ENCODE measurements at places on chromosomes 7 and 10.
A peak's percentile ranks its signal among the peaks of the same experiment; 100 is the strongest.

GRCh38 chr7:6274743-6275142 is 2.3 kb upstream of the CYTH3 start:
- DNase-seq: no peak

GRCh38 chr7:144975882-144976281 is 140.0 kb upstream of the TPK1 start:
- DNase-seq: no peak

- DNase-seq: no peak
Observed at GRCh38 chr7:31028006-31028405, 24.1 kb upstream of the ADCYAP1R1 start.

- DNase-seq: no peak
Observed at GRCh38 chr10:84397735-84398144, 69.4 kb downstream of the CCSER2 start.

DNA sequence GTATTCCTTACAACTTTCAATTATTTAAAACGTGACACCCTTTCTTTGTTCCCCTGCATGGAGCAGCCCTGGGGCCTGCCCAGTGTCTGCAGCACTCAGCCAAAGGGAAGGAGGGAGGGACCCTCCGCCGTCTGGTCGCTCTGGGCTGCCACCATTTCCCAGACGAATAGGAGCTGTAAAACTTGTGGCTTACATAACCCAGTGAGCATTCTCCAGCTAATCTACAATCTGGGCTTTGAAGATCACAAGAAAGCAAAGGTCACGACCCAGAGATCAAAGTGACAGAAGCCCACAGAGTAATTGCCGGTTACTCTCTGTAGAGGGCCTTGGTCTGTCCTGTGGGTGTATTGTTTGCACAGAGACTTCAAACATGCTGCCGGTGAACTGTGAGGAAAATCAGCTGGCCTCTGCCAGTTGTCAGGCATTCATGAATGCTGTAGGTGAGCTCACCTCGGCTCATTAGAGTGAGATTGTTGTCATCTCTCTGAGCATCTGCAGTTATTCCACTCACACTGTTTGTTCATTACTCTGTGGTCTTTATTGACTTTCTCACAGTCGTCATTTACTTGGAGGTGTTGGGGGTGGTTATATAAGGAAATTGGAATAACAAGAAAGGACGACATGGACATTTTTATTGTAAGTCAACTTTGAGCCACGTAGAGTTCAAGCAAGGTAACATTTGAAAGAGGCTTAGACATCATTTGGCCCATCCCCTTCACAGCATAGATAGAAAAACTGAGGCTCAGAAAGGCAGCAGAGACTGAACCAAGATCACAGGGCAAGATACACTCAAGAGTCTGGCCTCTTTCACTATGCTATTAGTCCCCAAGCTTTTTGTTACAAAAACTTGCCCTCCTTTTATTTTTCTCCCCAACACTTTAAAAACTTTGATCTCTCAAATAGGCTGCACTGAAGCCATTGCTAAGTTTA is 619.8 kb downstream of the LRMDA start:
- DNase-seq: no peak

DNA sequence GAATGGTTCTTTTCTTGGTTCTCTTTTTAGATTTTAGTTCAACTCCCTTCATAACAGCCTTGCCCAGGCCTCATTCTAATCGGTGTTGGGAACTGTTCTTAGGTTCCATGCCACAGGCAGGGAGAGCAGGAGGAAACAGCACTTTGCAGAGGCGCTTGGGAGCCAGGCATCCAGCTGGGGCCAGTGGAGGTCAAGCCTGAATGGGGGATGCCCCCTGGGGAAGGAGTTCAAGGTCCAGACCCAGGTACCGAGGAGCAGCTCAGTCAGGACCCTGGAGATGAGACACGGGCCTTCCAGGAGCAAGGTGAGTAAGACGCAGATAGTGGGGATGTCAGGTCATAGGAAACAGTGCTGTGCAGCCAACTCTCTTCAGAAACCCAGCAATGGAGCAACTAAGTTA is 4.5 kb downstream of the ZSCAN25 start:
- DNase-seq: no peak

GRCh38 chr10:7157091-7157490 is 253.7 kb downstream of the SFMBT2 start:
- peak; percentile 49 for DNase-seq

DNA sequence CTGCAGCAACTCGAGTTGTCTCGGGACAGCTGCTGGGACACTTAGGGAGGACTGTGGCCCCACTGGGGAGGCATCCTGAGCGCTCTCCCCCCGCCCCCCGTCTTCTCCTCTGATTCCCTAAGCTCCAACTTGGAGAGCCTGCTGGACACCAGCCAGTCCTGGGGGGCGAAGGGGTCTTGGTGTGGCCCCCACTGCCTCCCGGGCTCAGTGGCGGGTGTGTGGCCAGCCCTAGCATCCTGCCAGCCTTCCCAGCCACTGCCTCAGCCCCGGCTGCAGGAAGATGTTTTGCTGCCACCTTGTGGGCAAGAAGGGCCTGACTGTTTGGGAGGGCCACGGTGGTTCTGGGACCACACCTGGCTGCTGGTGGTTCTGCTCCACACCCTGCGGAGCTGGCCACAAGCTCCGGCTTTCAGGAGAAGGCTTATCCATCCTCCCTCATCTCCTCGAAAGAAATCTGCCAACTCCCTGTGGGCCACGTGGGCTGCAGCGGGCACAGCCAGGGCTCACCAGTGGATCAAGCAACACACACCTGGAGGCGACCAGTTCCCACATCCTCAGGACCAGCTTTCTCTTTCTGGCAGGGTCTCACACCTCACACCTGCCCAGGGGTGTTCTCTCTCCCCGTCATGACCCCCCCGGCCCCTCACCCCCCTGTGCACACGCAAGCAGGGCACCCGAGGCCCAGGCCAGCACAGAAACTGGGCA is 24.8 kb downstream of the AGAP3 start:
- peak; percentile 79 for DNase-seq

DNA sequence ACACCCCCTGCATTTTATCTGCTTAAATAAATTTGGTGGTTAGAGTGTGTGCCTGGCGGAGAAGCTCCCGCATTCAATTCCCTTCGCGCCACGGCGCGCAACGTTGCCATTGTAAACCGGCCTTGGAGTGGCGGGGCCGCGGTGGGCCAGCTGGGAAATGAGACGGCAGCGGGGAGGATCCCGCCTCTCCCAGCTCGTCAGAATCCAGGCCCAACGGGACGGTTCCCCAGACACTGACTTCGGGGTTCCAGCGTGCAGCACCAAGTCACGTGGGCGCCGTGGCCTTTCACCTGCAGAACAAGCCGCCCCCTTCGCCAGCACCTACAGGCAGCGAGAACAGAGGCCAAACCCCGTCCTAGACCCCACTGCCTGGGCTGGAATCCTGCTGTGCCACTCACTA is 103.4 kb downstream of the GRID1 start:
- DNase-seq: no peak

DNA sequence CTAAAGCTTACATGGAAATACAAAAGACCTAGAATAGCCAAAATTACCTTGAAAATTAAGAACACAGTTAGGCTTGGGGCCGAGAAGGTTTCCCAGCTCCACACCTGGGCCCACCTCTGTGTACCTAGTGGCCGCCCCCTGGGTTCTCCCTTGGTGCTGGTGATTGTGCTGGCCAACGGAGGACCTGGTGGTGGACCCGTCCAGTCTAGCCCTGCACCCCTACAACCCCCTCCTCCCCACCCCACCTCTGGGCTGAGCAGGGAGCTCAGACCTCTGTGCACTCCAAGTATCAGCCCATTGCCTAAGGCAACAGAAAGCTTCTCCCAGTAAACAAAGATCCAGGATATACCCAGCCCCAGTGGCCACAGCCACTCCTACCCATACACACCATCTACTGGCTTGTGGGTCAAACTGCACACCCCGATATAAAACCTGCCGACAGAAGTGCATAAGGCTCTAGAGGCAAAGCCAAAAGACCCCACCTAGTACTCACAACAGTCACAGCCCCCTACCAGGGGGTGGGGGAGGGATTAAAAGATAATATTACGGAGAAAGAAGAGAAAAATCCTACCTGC is 105.0 kb upstream of the DIP2C start:
- no peak for DNase-seq

- no peak for DNase-seq
Observed at GRCh38 chr7:6246251-6246917, 26.0 kb downstream of the CYTH3 start.

DNA sequence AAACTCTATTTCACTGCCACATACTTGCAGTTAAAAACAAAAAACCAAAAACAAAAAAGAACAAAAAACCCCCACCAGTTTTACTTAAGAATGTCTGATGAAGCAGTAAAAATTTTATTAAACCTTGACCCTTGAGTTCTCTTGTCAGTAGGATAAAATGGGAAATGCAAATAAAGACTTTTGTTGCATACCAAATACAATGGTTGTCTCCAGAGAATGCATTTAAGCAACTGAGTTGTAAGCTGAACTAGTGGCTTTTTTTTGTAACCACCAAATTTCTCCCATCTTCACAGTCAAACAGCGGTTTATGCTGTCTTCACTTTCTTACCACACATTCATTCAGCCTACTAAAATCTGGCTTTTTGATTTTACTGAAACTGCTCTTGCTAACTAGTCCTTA is 3.1 kb downstream of the SYPL1 start:
- DNase-seq: no peak

GRCh38 chr7:97748482-97748881 is 16.6 kb downstream of the TAC1 start:
- no peak for DNase-seq

Measured in hematopoietic multipotent progenitor cell (in vitro differentiated cells).